ENCODE measurements at places on chromosomes 3 and 15. TPM values are rescaled to one million over a fixed set of nuclear protein-coding genes. Genes with fewer than 3 reads are reported as not detected.

The GABRG3 gene
- total RNA-seq: not detected

The CCDC9B gene
- 1.1 TPM for total RNA-seq

The POTEB3 gene
- total RNA-seq: not detected

The NEK10 gene
- 2.4 TPM for total RNA-seq

The GOLGA6L7 gene
- not detected for total RNA-seq

The GOLGA8M gene
- not detected for total RNA-seq

The GATA2 gene
- 8.1 TPM for total RNA-seq

The RPL14 gene
- 376 TPM for total RNA-seq

The GUCA1C gene
- not detected for total RNA-seq

The RETNLB gene
- total RNA-seq: not detected

The HYAL3 gene
- 7.8 TPM for total RNA-seq

The CTXN2 gene
- not detected for total RNA-seq

The DCP1A gene
- total RNA-seq: 12.0 TPM

The HGD gene
- 5.2 TPM for total RNA-seq

The SPATA12 gene
- not detected for total RNA-seq

The TBC1D21 gene
- not detected for total RNA-seq

The SLMAP gene
- total RNA-seq: 17.0 TPM

The SOX14 gene
- not detected for total RNA-seq

The SPSB4 gene
- total RNA-seq: not detected

The SPINK8 gene
- total RNA-seq: not detected

The TRIM42 gene
- not detected for total RNA-seq

The ITIH1 gene
- total RNA-seq: not detected
